ENCODE measurements at places on chromosomes 4 and X.

GRCh38 chr4:14566518-14566917, 435.8 kb upstream of the CPEB2 start:
- DNase-seq: no peak

DNA sequence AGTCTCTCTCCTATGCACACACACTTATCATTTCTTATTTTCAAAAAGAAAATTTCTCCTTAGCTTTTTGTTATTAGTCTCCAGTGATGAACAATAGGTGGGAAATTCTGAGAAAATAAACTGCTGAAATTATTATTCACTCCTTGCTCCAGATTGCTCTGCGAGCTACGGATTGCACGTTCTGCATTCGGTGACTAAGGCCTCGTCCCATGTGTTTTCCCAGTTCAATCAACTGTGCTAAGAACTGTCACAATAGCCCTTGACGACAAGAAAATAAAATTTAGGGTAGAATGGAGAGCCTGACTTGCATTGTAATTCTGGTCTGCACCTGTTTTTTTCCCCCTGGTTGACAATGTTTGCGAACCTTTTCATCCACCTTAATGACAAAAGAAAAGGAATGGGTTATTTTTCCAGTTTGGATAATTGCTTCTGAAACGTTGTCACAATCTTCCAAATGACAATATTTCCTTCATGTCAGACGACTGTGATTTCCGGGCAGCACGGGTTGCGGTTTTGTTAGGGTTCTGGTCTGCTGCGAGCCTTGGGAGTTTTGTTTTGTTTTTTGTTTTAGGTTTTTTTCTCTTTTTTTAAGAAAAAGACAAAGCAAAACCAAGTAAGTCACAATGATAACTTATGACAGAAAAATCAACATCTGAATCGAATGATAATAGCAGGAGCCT, 124.5 kb upstream of the NOCT start:
- no peak for DNase-seq

GRCh38 chrX:68822641-68823410, 6.0 kb upstream of the EFNB1 start:
- DNase-seq: no peak

- no peak for DNase-seq
These were observed 44.3 kb downstream of the BMPR1B start for GRCh38 chr4:94802091-94802490.

GRCh38 chr4:101103381-101104142, 243.8 kb downstream of the PPP3CA start:
- DNase-seq: no peak

DNA sequence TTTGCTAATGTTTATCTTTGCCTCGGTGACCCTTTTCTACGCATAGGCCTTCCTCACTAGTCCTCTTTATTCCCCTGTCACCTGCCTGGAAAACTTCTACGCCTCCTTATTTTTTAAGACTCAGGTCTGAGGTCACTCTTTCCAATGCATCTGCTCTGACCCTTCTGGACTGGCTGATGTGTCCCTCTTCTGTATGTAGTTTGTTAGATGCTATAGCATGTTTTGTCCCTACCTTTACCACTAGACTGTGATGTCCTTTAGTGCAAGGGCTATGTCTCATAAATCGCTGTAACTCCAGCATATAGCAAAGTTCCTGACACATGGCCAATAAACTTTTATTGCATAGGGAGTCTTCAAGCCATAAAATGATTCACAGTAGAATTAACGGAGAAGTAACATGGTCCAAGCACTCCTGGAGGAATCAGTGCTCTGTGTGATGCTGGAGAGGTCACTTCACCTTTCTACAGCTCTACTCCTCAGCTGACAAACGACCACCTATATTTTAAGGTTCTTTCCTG, 872.5 kb upstream of the SLIT2 start:
- no peak for DNase-seq

GRCh38 chrX:137988470-137988869, 422.5 kb downstream of the ZIC3 start:
- no peak for DNase-seq

All from CD4-positive, alpha-beta T cell (primary cell).